ENCODE measurements at places on chromosomes 1 and 21.

DNA sequence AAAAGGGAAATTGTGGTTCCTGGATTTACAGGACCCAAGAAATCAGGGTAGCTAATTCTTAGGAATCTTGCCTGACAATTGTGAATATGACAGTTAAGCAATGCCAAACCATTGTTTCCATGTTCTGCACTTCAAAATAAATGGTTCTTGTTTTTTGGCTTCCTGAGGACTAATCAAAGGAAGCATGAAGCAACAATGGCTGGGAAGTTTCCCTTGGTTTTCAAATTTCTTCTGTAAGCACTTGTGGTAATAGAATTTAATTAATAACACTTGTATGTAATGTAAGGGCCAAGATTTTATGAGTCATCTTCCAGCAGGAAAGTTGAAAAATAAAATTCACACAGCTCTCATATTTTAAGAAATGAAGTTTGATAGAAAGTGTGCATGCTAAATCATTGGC, 31.7 kb downstream of the JAM2 start:
- DNase-seq: no peak

GRCh38 chr1:91712981-91713841, 172.7 kb downstream of the TGFBR3 start:
- no peak for DNase-seq

DNA sequence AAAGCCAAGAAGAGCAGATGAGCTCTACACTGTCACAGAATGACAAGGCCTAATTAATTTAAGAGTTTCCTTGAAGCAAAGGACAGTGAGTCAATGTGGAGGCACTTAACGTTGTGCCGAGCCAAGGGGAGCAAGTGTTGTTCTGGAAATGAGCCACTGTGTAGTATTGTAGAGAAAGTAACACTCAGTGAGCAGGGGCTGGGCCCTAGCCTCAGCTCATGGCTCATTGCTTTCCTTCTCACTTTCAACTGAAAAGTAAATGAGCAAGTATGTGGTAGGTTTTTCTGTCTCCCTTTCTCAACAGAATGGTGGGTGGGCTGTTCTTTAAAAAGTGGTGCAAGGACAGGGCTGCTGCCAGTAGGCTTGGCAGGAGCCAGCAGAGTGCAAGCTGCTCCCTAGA, 11.8 kb upstream of the KIAA0040 start:
- no peak for DNase-seq

- DNase-seq: peak; percentile 53
Observed at GRCh38 chr21:32414579-32415358, 2.3 kb downstream of the EVA1C start.

- no peak for DNase-seq
Observed at GRCh38 chr1:184059887-184060286, 8.4 kb downstream of the TSEN15 start.

- DNase-seq: no peak
Observed at GRCh38 chr21:32779983-32780382, 8.4 kb upstream of the PAXBP1 start.

GRCh38 chr1:39205102-39205780, 746 bp downstream of the MACF1 start:
- peak; percentile 75 for DNase-seq

DNA sequence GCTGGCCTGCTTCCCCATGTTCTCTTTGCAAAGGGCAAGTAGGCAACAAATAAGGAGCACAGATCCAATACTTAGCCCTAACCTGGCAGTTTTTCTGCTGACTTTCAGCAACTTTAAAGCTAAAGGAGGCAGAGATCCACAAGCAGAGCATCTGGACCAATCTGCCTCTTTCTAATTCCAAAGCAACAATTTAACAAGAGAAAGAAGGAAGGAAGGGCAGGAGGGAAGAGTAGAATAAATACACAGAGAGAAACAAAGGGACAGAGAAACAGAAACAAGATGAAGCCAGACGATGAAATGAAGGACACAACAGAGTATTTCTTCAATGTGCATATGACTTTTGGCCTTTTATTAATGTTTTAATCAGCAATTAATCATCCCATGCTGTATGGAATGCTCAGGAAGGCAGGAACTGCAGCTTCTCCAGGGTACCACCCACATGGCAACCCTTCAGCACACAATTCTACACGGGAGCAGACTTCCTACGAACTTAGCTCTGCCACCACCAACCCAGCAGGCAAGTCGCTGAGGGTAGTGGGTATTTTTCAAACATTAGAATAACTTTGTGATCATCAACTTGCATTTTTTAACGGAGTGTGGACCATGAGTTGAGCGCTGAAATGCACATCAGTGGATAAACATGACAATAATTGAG, 15.3 kb downstream of the CLCC1 start:
- no peak for DNase-seq

- DNase-seq: no peak
Observed at GRCh38 chr21:27108701-27109100, 141.8 kb upstream of the ADAMTS5 start.

- no peak for DNase-seq
Observed at GRCh38 chr21:45940091-45940490, 41.5 kb upstream of the COL6A1 start.

DNA sequence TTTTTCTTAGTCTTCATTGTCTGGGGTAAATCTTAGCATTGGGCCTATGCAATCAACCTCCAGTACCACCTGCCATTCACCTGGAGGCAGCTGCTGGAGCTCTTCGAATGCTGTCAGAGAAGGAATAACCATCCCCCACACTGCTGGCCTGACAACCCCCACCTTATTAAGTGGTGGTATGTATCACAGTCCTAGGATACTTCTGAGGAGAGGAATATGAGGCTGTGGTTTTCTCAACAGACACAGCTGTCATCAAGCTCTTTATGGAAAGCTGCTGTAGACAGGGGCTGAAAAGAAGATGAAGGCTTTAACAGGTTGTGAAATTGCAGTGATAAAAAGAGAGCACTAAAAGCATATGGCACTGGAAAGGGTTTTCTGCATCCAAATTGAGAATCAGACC, 61.7 kb downstream of the TSEN15 start:
- DNase-seq: no peak

- DNase-seq: no peak
Observed at GRCh38 chr1:246827396-246827795, 103.2 kb downstream of the SCCPDH start.

GRCh38 chr1:4219111-4219510, 319.0 kb upstream of the C1orf174 start:
- no peak for DNase-seq

- peak; percentile 55 for DNase-seq
Observed at GRCh38 chr1:234899041-234899729, 229.5 kb downstream of the TOMM20 start.
